ENCODE measurements at places on chromosomes 7 and 10.

DNA sequence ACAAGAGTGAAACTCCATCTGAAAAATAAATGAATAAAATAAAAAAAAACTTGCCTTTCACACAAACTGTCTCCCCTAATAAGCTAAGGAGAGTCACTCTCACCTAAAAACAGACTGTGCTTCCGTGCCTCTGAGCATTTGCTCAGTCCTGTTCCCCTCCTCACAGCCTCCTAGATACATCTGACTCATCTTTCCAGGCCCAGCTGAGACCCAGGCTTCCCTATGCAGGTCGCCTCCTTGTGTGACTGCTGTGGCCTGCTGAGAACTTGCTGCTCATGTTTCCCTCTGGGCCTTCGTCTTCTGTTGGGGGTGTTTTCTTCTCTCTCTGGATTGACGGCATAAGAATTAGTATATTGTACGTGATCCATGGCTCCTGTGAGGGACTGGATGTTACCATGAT is 777.7 kb downstream of the LRMDA start:
- DNase-seq, result peak; percentile 11

GRCh38 chr10:33155720-33156638 is 178.5 kb downstream of the NRP1 start:
- peak; percentile 23 for DNase-seq

DNA sequence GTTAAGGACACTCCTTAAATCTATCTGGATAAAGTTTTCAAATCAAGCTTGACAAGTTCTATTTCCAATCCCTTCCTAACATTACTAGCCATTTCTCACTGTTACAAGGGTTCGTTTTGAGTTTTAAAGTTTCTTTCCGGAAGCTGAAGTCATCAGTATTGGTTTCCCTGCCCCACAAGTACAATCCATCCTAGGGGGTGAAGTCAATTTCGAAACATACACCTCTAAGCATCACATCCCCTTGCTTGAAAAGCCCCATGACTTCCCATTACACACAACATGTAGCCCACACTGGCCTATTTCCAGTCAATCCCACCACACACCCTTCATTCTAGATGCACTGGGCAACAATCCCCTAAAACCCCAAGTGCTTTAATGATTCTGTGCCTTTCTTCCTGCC is 13.0 kb downstream of the DPY19L1 start:
- DNase-seq, result no peak

GRCh38 chr7:54796853-54797252 is 37.8 kb upstream of the SEC61G start:
- no peak for DNase-seq

- DNase-seq, result no peak
These were observed 24.6 kb downstream of the SLK start for GRCh38 chr10:103991393-103992128.

- DNase-seq, result no peak
These were observed 11.4 kb upstream of the TMEM26 start for GRCh38 chr10:61464461-61465170.

GRCh38 chr7:125833839-125834238 is 904.2 kb upstream of the POT1 start:
- DNase-seq, result no peak

- DNase-seq, result no peak
These were observed 249.4 kb downstream of the COBL start for GRCh38 chr7:51067258-51067657.

GRCh38 chr7:34728156-34728555 is 70.1 kb downstream of the NPSR1 start:
- no peak for DNase-seq

- peak; percentile 46 for DNase-seq
These were observed 15.5 kb upstream of the ICA1 start for GRCh38 chr7:8277394-8277982.
